Fibroblast of lung (primary cell): ENCODE measurements at places on chromosomes 1 and 21.
A peak's percentile ranks its signal among the peaks of the same experiment; 100 is the strongest.

DNA sequence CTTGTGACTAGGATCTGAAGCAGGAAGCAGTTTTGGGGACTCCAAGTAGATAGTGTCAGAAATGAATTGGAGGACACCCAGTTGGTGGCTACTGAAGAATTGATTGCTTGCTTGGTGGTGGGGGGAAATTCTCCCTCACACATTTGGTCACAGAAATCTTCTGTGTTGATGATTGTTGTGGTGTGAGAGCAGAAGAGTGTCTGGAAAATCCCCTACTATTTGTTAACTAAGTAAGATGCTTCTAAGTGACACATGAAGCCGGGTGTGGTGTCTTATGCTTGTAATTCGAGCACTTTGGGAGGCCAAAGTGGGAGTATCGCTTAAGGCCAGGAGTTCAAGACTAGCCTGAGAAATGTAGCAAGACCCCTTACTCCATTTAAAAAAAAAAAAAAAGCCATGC is 22.5 kb upstream of the IPP start:
- DNase-seq: no peak

DNA sequence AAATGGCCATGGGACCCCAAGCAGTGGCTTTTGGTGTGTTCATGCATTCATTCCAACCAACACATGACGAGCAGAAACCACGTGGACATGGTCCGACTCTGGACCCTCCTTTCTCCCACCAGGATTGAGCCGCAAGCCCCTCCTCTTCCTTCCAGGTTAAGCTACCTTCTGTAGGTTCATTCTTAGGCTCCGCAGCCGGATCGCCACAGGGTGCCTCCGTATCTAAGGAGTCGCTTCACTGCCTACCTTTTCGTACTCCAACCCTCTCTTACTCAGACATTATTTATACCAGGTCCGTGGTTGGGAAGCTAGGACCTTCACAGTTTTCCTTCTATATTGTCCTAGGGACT is 63.6 kb downstream of the RHBG start:
- DNase-seq: no peak

DNA sequence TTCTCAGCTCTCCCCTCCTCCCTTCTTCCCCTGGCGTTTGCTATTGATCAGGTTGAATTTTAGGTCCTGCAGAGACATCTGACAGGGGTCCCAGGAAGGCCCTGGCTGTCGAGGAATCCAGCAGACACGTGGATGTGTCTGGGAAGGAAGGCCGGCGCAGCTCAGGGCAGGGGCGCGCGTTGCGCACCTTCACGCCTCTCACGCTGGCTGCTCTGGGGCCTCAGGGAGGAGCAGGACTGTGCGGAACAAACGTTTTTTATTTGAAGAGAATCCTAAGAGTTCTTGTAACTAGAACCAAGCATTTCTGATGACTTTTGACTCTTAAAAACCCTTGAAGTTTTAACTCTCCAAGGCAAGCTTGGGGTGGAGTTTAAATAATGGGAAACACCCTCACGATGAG is 54.2 kb downstream of the SLC37A1 start:
- DNase-seq: no peak

- peak; percentile 79 for DNase-seq
These were observed 168.0 kb upstream of the NR5A2 start for GRCh38 chr1:199859491-199859933.

DNA sequence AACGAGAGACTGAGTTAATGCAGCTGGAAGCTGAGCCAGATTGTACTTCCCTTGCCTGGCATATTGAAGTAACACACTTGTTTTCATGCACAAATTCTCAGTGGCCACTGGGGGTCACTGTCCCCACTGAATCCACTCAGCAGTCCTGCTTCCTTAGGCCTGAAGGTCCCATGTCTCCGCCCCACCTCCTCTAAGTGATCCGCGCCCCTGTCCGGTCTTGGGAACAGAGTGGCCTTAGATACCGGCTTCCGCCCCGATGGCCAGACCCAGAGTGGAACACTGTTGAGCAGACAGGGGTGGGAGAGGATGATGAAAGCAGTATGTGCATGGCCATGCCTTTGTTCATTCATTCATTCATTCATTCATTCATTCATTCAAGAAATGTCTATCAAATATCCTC is 34.8 kb downstream of the CHAF1B start:
- peak; percentile 88 for DNase-seq
